ENCODE measurements at places on chromosomes 12 and 14.

- no peak for DNase-seq
Measured at GRCh38 chr14:77200406-77200985, 18.9 kb downstream of the TMEM63C start.

- peak; percentile 38 for DNase-seq
Measured at GRCh38 chr14:104971447-104972240, 6.5 kb downstream of the AHNAK2 start.

DNA sequence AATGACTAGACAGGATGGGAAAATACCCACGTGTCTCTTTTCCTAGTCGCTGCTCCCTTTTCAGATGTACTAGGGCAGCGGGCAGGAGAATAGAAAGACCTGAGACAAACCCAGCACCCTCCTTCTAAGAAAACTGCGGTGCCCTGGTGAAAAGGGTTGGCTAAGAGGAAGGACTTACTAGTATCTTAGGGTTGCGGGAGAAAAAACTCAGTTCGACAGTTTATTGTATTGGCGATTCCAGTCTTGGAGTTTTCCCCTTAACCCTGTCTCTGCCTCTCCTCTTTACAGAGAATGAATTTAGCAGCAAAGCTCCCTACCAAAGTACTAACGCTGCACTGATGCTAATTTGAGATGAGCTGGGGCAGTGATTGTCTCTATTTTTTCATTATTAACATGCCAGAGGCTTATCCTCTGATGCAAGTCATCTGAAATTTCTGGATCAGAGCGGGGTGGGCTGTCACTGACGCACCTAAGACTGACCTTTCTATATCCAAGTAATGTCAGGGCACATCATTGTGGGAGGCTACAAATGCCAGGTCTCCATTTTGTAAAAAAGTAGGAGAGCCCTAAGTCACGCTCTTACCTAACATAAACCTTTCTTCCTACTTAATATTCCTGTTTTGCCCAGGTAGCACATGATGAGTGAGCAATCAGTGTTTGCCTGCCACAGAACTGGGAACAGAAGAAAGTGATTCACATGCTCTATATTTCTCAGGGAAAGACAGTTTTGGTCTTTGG, 916 bp upstream of the PAWR start:
- DNase-seq, result no peak

DNA sequence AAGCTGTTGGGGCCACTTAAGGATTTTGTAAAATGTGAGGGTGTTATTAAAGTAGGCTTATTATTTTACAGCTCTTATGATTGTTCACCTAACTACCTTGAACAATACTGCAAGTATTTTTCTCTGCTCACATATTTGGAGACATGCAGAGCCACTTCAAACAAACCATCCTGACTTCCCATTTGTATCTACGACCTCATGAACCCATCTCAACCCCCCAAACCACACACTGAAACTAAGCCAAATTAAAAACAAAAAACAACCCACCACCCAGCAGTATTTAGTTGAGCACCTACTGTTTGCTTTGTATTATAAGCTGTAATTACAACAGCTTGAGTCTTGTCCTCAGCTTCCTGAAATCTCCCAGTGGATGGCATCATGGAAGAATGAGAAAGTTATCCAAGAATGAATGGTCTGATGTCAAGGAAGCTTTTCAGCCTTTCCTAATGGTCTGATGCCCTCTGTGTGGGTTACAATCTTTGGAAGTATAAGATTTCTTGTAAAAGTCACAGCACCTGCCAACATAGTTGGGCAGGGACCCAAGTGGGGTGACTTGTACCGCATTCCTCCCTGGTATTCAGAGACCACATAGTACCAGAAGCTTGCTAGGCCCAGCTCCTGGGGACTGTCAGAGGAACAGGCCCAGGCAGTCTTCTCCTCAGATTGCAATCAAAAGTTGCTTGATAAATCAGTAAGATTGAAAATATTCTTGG, 416.6 kb downstream of the ZFP36L1 start:
- DNase-seq, result no peak

DNA sequence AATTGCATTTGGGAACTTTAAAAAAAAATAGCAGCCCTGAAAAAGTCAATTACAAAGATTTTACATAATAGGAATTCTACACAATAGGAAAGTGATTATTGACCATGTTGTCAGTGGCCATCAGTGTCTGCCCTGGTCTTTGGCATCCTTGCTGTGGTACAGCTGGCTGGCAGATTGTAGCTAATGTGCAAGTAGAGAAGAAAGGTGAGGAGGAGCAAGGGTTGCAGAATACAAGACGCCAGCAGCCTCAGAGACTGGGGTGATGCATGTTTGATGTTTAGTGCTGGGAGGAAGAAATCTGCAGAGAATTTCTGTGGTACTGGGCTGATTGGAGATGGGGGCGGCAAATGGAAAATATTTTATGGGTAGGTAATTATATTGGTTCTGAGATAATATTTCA, 322.9 kb downstream of the TMEM117 start:
- DNase-seq, result no peak

DNA sequence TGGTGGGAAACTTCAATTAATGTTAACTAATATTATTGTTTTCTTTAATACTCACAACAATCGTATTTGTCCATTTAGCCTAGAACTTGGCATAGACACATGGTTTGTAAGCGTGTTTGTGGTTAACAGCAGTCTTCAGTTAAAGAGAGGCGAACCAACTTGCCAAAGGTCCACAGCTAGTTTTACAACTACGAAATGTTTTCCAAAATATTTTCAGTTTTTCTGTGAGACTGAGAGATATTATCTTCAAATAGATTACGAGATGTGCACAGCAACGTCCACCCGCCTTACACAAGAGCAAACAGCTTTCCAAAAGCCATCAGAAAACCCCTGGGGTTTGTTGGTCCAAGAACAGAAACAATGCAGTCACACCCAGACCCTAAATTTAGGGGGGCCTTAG, 58.6 kb upstream of the RASSF3 start:
- DNase-seq, result peak; percentile 43

GRCh38 chr12:104792570-104792969, 165.5 kb downstream of the SLC41A2 start:
- peak; percentile 55 for DNase-seq

GRCh38 chr14:101879529-101880336, 84.6 kb upstream of the DYNC1H1 start:
- DNase-seq, result no peak

DNA sequence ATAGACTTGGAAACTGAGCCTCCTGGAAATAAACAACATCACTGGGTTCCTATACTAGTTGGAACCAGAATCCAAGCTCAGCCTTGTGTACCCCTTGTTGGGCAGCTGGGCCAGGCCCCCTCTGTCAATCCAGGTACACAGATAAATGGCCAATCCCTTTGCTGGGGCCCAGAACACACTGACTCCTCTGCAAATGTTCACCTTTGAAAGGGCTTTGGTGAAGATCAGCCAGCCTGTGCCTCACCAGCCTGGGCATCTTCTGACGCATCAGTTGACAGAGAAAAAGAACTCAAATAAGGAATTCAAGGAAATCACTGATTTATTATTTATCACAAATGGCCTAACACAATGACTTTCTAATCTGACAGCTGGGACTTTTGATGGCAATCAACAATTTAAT, 1090.2 kb downstream of the BCL11B start:
- no peak for DNase-seq

DNA sequence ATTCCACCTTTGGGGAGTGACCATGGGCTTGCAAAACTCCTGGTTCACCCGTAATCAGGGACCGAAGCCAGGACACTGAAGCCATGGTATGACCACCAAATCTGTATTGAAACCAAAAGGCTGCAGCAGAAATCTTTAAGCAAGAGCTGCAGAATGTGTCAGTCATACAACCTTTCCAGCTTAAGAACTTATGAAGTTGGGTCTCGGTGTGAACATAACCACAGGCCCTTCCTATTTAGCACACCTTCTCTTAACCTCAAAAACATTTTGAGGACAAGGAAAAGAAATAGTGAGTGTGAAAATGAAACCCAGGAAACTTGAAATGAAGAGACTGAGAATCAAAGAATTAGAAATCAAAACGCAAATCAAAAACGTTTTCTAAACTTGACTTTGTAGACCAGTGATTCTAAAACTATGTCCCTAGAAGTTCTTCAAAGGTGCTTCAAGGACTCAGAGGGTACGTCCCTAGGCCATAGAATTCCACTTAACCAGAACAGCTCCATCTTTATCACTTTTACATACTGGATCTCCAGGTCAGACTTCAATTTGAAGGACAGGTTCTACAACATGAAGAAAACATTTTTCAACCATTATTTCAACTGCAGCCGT, 231.6 kb upstream of the GRIP1 start:
- no peak for DNase-seq

DNA sequence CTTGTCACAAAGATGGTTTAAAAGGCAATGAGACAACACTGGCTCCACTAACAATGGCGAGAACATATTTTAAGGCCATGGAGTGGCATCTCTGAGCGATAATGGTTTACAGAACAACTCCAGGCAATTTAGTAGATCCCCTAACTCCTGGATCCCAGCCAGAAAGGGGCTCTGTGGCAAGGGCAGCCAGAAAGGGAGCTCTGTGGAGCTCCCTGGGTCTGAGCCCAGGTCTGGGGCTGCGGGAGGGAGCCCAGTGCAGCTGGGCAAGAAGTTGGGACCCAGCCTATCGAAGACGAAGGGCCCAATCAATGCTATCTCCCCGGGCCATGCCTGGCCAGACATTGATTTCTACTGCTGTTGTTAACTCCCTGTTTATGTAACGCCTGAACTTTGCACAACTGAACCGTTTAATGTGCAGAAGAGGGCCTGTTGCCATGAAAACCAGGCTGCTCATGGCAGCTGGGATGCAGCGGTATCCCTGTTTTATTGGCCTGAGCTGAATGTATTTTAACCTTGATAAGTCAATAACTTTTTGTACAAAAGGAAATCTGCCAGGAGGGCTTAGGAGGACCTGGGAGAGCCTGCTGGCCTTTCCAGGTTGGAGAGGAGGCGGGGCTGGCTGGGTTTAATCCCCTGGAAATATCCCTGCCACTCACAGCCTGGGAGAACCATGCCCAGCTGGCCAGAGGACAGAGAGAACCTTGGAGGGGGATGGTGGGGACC, 6.7 kb upstream of the FAM222A start:
- DNase-seq, result no peak

- DNase-seq, result no peak
Measured at GRCh38 chr12:112381406-112381882, 787 bp downstream of the HECTD4 start.

- DNase-seq, result no peak
Measured at GRCh38 chr14:99981806-99982205, 83.4 kb upstream of the EVL start.

DNA sequence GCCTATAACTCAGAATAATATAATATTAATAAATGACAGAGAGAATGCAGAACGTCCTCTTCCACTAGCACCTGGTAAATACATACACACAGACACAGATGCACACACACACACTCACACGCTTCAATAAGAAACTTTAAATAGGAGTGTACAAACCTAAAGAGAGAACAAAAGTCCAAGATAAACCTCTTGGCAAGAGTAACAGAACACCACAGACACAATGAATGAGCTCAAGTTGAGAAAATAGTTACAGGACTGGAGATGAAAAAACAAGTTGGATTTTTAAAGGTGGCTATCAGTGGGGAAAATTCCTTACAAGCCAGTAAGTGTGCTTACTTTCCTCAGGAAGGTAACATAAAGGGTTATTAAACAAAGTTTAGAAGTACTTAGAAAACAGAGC, 35.2 kb downstream of the CRY1 start:
- no peak for DNase-seq

- no peak for DNase-seq
Measured at GRCh38 chr14:104676130-104676693, 13.2 kb upstream of the INF2 start.

DNA sequence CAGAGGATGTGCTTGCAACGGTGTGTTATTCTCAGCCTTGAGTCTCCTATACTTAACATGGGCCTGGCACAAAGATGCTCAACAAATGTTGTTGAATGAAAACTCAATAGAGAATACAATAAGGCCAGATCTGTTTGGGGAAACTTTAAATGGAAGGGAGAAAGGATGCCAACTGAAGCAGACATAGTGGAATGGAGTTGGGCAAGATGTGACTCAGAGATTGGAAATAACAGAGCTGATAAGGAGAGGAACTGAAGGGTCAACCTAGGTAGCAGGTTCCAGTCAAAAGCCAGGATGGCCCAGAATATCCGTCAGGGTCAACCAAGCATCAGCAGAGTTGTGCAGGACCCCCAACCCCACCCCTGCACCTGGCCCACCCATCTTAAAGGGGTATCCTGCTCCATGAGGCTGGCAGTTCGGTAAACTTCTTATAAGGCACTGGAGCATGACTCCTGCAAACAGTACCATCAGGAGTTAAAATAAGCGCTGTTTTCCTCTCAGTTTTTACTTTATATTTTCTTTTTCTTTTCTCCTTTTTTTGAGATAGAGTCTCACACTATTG, 1.1 kb upstream of the BCDIN3D start:
- no peak for DNase-seq

DNA sequence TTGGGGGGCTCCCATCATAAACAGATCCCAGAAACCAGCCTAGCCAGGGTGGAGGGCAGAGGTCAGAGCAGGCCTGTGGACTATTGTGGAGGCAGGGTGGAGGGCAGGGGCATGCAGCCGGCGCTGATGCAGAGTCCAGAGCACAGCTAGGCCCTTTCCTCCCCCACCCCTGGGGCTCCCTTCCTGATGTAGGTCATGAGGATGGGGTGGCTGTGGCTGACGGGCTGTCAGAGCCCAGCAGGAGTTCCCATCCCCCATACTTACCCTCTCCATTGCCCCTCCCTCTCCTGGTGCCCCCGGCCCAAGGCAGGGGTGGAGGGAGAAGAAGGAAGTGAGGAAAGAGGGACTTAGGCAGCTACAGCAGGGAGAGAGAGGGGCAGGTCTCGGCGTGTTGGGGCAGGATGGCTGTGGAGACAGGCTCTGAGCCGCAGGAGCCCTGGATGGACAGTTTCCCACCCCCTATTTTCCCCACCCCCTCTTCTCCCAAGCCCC, 5.7 kb upstream of the ZNF385A start:
- DNase-seq, result no peak

DNA sequence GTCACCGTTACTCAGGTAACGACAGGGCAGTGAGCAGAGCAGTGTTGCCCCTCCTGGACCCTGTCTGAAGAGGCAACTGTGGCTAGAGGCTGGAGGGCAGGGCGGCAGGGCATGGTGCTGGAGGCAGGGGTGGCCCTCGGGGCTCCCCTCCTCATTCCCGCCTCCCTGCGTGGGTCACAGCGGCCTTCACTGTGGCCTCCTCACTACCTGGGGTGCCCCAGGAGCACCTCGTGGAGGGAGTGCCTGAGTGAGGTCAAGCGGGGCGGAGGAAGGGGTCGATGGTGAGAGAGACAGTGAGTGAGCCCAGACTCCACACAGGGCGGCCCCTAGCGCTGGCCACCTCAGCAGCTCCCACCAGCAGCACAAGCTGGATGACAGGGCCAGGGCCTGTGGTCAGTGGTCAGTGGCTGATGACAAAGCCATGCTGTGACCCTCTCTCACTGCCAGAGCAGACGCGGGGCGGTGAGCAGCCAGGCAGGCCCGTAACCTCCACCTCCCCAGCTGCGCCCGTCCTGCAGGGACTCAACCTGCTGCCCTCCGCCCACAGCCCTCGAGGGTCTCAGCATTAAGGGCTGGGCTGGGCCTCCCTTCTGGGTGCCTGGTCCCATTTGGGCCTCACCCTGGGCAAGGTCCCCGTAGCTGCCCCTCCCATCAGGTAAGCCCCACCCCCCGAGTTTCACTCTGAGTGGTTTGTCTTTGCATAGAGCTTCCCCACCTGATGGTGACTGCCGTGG, 17.8 kb downstream of the GPR132 start:
- DNase-seq, result no peak

- DNase-seq, result no peak
Measured at GRCh38 chr12:19893514-19893913, 454.2 kb downstream of the AEBP2 start.

GRCh38 chr14:75138492-75138891, 11.6 kb upstream of the NEK9 start:
- DNase-seq, result no peak
